Fibroblast of the aortic adventitia (primary cell): ENCODE measurements at places on chromosomes 1 and 21. TPM values are rescaled to one million over a fixed set of nuclear protein-coding genes. Genes with fewer than 3 reads are reported as not detected.
A peak's percentile ranks its signal among the peaks of the same experiment; 100 is the strongest.

The BRDT gene
- total RNA-seq = not detected in 2 replicates

DNA sequence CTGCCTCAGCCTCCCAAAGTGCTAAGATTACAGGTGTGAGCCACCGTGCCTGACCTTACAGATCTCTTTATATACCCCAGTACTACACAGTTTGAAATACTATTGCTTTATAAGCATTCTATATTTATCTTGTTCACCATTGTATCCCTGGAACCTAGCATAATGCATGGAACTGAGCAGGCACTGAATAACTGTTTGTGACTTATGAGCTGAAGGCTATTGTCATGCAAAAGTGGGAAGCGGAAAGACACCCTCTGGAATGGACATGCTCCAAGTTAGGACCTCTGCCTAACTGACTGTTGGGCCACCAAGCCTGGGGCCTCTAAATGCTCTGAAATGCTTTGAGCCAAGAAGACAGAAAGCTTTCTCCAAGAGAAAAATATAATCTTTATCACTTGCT lies 8.1 kb downstream of the LRRC41 start:
- DNase-seq = no peak

DNA sequence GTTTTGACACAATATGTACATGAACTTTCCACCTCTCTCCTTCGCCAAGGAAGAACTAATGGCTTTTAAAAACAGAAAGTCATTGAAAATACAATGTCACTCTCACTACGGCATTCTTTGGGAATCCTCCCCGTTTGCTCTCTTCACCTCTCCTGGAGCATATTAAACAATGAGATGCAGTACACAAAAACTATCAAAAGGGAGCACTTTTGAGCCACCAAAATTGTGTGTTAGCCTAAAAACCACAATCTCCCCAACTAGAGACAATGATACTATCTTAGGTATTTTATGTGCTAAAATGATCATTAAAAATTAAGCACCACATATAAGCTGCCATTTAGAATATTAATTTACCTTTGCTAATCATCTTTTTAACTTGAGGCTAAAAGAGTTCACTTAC lies 425.5 kb downstream of the KCTD3 start:
- peak; percentile 28 for DNase-seq

DNA sequence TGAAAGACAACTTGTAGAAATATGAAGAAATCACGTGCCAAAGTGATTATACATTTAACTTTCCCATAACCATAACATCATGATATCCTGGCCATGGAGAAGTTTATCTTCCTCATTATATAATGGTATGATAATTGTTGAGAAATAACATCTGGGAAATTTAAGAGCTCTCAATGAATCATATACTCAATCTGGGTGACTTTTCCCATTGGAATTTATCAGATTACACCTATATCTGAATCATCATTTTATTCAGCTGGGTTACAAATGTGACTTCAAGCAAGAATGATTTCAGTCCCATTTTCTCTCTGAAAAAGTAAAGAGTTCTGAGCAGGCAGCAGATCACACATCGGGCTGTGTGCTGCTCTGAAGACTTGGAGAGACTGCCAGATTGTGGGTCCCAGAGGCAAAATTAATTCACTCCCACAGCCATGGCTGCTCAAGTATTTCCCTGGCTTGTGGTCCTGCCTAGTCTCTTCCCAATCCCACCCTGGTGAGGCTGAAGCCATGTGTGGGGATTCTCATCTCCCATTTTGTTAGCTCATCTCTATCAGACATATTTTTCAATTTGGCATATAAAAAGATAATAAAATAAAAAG lies 278.0 kb downstream of the MRPL39 start:
- peak; percentile 95 for DNase-seq

The FMO1 gene
- 0.18 and 7.8 TPM in 2 replicates for total RNA-seq

The CHI3L2 gene
- total RNA-seq = 6.2 and 10.5 TPM in 2 replicates

- DNase-seq = no peak
These were observed 398.9 kb upstream of the PLXNA2 start for GRCh38 chr1:208643005-208643597.

DNA sequence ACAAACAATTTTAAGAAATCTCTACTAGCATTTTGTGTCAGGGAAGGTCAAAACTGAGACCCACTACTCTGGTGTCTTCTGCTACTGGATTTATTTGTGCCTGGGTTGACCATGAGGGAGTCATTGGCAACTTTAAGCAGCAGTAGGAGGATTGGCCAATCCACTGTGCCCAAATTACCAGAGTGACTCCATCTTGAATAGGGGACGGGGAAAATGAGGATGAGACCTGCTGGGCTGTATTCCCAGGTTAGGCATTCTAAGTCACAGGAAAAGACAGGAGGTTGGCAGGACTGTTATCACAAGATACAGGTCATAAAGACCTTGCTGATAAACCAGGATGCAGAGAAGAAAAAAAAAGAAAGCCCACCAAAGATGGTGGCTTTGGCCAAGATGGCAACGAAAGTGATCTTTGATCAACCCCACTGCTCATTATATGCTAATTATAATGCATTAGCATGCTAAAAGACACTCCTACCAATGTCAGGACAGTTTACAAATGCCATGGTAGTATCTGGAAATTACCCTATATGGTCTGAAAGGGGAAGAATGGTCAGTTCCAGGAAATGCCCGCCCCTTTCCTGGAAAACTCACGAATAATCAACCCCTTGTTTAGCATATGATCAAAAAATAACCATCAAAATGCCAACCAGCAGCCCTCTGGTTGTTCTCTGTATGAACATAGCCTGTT lies 200.9 kb downstream of the LTN1 start:
- DNase-seq = no peak

The CFHR2 gene
- total RNA-seq = not detected in 2 replicates

The LCE1A gene
- total RNA-seq = not detected in 2 replicates

GRCh38 chr21:44000360-44000759 lies 11.7 kb upstream of the TRAPPC10 start:
- DNase-seq = no peak

The TMEM52 gene
- total RNA-seq = 0.72 TPM in 1 of 2 replicates, not detected in the other

The LINGO4 gene
- total RNA-seq = not detected in 2 replicates

The HMCN1 gene
- 95.4 and 106 TPM in 2 replicates for total RNA-seq

The OR2T27 gene
- not detected in 2 replicates for total RNA-seq

The DPH2 gene
- total RNA-seq = 15.1 and 15.6 TPM in 2 replicates

The KCNJ15 gene
- 0.36 TPM in 1 of 2 replicates, not detected in the other for total RNA-seq

- DNase-seq = peak; percentile 28
These were observed 92.1 kb upstream of the EDN2 start for GRCh38 chr1:41576620-41577019.

DNA sequence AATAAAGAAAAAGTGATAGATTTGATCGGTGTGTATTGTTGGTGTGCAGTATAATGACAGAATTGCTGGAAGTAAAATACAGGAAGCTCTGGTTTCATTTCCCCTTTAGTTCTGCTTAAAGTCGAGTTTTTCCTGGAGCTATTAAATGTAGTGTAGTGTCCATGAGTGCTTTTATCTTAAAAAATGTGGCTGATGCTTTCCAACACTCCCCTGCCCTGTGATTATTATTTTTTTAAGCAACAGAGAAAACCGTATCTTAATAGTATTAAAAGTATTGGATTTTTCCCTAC lies 1.1 kb downstream of the LGALS8 start:
- no peak for DNase-seq

DNA sequence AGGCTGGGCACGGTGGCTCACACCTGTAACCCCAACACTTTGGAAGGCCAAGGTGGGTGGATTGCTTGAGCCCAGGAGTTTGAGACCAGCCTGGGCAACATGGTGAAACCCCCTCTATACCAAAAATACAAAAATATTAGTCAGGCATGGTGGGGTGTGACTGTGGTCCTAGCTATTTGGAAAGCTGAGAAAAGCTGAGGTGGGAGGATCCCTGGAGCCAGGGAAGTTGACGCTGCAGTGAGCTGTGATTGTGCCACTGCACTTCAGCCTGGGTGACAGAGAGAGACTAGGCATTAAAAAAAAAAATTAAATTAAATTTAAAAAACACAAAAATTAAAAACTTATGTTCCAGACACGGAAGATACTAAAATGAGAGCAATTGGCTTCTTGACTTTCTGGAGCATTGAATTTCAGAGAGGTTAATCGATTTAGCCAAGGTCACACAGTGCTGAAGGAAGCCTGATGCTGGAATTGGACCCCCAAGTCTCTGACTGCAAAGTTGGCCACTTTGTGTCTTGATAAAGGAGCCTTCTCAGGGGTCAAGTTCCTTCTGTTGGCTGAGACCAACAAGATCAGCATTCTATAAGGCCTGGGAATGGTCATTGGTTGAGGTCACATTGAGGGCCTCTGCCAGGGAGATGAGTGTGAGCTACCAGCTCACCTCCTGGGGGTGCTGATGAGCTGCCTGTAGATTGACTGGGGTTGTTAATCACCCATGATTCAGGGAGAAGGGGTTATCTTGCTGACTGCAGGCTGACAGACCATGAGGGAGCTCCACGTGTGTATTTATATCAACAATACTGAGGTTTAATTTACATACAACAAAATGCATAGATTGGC lies 54.3 kb downstream of the RPS6KA1 start:
- DNase-seq = no peak

DNA sequence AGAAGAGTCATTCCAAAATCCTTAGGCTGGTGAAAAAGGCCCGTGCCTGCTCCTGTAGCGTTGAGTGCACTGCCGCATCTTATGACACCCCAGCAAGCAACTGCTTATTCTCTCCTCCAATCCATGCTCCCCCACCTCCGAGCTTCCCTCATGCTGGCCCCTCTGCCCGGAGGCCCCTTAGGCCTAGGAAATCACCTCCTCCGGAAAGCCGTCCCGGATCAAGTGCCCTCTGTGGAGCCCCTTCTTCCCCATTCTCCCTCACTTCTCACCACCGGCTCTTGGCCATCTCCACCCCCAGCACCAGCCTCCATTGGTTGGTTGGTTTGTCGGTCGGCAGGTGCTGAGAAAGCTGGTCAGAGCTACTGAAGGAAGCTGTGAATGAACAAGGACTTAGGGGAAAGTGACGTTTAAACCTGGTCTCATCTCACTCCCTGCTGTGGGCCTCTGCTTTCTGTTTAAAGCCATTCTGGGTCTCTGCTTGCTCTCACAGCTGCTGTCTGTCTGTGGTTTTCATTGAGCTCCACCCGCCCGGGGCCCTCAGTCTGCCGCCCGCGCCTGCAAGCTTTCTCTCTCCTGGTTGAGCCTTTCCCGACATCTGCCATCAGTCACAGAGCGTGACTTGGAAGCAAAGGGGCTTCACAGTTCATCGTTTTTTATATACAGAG lies 122.2 kb downstream of the KCNN3 start:
- DNase-seq = no peak

- DNase-seq = no peak
These were observed 155.7 kb upstream of the IRF2BP2 start for GRCh38 chr1:234765672-234766071.

DNA sequence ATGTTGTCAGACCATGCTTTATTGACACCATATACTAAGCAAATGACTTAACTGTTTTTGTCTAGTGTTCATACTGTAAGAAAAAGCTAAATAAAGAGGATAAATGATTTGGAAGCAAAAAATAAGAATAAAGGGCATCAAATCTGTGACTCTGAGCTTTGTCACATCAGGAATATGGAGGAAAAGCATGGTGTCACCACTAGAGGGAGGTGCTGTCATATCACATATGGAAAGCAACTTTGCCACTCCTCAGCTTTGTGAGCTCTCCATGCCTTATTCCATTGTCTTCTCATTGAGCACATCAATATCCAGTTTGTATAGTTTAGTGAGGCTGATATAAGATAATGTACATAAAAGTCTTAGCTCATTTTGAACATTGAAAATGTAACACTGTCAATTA lies 20.8 kb upstream of the GBP1 start:
- DNase-seq = peak; percentile 64

The SPTA1 gene
- 1.2 TPM in 1 of 2 replicates, not detected in the other for total RNA-seq

The ACBD6 gene
- 53.6 and 54.0 TPM in 2 replicates for total RNA-seq
